ENCODE measurements at places on chromosomes 6 and 20.
A peak's percentile ranks its signal among the peaks of the same experiment; 100 is the strongest.

DNA sequence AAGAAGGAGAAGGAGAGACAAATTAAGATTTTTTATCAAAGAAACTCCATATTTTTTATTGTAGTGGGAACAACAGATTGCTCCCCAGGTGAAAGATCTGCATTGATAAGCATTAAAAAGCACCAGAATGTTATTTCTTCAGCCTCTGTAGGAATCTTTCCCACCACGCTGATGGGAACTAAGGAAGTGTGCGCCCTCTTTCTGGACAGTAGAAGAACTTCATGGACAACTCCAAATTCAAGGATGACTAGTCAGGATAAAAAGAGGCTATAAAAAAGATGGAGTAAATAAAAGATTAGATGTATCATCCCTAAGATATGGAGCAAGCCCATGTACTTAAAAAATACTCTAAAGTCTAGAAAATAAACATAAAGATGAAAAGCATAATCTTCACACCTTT is 45.8 kb upstream of the PAK5 start:
- DNase-seq, result no peak

DNA sequence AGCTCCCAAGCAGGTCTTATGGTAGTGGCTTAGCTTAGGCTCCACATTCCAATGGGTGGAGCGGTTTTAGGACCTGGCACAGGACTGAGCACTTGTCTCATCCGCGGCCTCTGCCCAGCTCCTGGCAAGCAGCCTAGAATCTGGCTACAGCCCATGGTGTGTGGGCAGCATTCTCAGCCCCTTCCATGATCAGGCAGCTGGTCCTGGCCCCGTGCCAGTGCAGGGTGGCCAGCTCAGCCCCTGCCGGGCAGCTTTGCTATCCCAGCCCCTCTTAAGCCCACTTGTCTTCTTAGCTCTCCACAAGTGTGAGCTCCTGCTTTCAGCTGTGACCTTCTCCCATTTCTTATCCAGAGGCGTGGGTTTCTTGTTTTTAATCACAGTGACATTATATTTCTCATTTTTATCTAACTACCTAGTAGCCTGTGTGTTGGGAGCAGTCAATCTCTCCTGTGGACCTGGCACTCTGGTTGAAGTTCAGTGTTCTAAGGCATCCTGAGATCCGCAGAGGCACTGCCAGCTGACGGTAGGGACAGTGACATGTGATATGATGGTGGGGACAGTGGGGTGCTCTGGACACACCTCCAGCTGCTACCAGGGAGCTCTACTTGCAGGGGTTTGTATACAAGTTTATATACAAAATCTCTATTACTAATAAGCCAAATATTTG is 119.9 kb upstream of the PRND start:
- no peak for DNase-seq

DNA sequence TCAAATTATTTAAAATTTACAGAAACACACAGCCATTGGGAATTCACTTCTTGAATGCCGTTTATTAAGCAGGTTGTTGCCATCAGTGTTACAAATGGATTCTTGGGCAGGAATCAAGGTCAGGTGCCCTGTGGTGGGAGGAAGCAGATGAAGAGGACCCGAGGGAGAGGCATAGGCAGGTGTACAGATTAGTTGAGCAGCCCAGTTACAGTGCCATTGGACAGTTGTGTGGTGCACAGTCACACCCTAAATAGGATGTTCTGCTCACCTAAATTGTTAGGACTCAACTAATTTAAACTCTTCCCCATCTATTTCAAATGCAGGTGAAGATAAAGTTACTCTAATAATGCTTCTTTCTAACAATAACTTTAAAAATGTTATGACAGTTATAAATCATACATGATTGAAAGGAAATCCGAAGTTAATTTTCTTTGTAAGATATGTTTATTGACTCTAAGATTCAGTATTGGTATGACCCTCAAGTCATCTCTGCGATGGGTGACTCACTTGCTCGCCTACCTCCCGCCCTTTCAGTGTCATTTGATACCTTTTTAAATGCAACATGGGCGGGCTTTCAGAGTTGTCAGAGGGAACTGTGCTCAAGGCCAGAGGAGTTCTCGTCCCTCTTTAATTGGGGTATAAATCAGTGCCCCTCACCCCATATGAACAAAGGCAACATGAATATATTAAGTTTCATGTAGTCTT is 35.1 kb downstream of the DSE start:
- DNase-seq, result no peak

- no peak for DNase-seq
Measured at GRCh38 chr6:54621285-54621684, 225.3 kb upstream of the FAM83B start.

DNA sequence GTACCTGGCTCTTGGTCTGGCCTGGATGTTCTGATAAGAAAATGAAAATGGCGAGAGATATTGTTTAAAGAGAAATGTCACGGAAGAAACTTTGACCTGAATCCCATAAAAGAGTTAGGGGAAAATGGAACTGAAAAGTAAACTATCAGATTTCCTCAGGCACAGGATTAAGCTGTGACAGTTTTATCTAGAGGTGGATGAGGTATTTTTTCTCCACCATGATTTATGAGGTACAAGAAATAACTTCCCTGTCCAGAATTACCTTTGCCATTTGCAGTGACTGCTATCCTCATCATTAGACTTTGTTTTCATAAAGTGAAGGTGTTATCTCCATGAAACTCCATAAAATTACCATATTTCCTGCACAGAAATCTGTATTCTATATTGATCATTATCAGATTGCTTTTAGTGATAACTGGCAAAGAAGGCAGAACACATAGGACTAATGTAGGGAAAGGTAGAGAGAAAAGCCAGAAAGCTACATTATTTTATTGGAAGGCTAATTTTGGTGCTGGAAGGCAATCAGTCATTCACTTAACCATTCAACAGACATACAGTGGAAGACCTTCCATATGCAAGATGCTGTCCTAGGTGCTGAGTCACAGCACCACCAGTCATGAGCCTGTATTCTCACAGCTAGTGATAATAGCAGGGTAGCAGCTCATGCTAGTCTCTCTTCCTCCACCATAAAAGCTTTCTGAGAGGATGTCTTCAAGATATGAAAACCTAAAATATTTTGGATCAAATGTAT is 427.3 kb upstream of the CITED2 start:
- DNase-seq, result no peak

DNA sequence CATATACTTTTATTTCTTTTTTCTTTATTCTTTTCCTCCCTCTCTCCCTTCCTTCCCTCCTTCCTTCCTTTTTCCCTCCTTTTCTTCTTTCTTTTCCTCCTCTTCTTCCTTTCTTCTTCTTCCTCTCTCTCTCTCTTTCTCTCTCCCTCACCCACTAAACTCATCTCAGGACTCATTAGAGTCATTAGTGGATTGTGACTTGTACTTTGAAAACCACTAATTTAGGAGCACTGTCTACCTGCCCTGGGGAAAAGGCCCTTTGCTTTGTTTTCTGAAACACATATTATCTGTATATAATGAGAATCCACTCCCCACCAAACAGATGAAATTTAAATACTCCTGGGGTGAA is 68.7 kb upstream of the CEP85L start:
- no peak for DNase-seq

GRCh38 chr6:12008366-12009179 is 3.5 kb upstream of the HIVEP1 start:
- peak; percentile 84 for DNase-seq

- no peak for DNase-seq
Measured at GRCh38 chr20:1587781-1588532, 30.5 kb upstream of the SIRPD start.

DNA sequence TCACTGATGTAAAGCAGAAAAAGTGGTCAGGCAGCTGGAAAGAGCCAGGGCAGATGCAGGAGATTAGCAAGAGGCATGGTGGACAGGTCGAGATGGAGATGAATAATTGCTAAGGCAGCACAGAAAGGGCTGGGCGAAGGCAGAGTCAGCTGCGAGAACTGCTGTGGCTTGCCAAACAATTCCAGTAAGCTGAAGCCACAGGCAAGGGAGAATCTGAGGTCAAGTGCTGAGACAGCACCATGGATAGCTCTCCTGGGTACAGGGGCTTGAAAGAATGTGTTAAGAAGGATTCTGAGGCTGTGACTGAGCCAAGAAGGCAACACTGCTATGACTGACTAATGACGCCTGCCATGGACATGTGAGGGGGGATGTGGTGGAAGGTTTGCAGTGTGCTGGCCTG is 220.8 kb upstream of the FOXA2 start:
- no peak for DNase-seq

GRCh38 chr20:11995805-11996567 is 78.3 kb downstream of the BTBD3 start:
- no peak for DNase-seq

GRCh38 chr6:140957386-140957785 is 1175.3 kb upstream of the GJE1 start:
- DNase-seq, result no peak

DNA sequence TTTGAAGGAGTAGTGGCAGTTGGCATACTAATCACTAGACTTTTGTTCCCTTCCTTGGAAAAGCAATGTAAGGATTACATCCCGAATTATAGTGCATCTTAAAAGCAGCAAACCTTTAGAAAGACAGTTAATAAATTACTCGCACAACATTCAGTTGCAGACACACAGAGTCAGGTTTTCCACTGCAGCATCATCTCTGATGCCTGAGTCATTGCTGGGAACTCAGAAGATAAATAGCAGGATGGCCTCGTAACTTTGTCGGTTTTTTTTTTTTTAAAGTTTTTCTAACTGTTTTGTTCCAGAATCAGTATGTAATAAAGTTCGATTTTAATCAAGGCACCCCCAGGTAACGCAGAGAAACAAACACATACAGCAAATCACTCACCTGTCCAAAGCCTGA is 34.3 kb downstream of the GJA10 start:
- DNase-seq, result no peak
